Posterior vena cava (tissue), 2 donors: ENCODE measurements at places on chromosomes 6 and 20.

GRCh38 chr6:36559011-36559793, 11.9 kb upstream of the STK38 start:
- no peak for DNase-seq

GRCh38 chr6:157325069-157325805, 1.9 kb upstream of the TMEM242 start:
- DNase-seq: no peak

- DNase-seq: peak; percentile 66
These were observed 155.4 kb downstream of the ERMARD start for GRCh38 chr6:169906688-169907418.

GRCh38 chr6:135358985-135359384, 138.6 kb downstream of the AHI1 start:
- DNase-seq: no peak

DNA sequence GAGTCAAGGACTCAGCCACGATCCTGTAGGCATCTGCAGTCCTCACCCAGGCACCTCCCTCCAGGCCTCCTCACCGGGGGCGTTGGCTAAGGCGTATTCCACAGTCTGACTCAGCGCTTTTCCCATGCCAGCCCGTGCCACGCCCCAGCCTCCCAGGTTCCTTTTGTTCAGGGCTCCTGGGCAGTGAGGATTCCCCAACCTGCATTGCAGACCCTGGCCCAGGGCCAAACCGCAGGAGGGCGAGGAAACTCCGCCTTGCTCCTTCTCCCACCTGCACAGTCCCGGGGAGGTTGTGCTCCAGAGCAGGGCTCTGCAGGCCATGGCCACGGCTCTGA, 202.8 kb upstream of the CST7 start:
- DNase-seq: no peak

DNA sequence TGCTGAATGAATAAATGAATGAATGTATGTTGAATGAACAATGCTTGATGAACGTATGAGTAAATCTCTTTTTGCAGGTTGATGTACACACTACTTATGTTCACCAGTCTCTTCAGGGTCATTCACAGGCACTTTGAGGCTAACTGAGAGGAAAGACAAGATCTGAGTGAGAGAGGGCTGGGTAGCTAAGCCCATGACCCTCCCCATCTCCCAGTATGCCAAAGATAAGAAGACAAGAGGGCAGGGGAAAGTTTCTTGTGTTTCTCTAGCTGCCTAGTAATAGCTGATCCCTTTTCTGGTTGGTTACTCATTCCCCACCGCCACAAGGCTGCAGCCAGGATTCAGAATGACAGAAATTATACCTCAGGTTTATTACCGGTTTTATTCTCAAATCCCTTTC, 90.7 kb downstream of the CEP57L1 start:
- DNase-seq: no peak

DNA sequence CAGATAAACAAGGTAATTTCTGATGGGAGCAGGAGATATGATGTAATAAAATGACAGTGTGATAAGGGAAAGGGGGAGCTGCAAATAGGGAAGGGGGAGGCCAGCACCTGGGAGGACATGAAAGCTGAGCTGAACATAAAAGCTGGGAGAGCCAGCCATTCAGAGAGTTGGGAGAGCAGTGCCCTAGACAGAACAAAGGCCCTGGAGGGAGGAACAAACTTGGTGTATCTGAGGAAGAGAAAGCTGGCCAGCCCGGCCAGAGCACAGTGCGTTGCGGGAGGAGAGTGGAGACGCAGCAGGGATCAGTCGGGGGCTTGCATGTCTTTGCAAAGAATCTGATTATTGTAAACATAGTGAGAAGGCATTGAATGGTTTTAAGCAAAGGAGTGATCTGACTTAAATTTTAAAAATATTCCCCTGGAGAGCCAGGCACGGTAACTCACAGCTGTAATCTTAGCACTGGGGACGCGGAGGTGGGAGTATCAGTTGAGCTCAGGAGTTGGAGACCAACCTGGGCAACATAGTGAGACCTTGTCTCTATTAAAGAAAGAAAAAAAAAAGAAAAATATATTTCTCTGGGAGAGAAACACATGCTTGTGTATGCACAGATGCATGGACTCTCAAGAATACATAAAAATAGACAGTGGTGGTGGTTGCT, 318.2 kb downstream of the ZFAND3 start:
- DNase-seq: no peak

GRCh38 chr6:152399399-152399798, 237.8 kb downstream of the SYNE1 start:
- DNase-seq: peak; percentile 86

DNA sequence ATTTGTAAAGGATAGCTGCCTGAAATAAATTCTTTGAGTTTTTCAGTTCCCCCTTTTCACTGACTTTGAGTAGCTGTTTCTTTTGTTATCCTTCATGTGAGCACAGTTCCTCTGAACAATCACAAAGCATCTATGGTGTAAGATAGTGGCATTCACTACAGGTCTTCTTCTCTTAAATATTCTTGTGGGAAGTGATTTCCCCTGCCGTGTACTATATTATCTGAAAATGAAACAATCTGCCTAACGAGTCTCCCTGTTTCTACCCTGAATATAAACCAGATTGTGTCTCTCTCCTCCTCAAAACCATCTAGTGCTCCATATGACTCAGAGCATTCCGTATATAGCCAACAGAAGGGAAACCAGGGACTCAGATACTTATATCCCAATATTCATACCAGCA, 380.1 kb upstream of the SOX4 start:
- DNase-seq: no peak

DNA sequence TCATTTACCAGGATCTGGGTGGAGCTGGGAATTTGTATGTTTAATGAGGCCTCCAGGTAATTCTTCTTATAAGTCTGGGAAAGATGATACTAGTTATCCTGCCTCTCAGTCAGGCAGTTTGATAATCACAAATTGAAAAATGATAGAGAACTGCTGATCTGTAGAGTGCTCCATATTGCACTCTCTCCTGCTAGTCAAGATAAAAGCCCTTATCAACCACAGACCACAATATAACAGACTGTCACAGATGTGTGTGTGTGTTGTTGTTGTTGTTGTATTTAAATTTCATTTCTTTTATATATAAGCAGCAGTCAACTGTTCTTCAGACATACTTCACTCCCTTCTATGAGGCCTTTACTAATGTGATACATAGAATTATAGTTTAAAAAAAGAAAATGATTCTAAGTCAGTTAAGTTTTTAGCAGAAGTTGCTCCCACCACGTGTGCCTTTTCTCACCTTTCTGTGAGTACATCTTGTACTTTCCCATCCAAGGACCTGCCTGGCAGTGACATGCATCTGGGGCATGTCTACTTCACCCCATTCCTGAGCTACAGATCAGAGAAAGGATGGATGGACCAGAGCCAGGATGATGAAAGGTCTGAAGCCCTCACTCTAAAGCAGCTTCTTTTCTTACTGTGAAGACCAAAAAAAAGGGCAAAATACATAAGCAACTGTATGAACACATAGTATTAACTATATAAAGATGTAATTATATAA, 29.8 kb downstream of the TENT5A start:
- DNase-seq: no peak

DNA sequence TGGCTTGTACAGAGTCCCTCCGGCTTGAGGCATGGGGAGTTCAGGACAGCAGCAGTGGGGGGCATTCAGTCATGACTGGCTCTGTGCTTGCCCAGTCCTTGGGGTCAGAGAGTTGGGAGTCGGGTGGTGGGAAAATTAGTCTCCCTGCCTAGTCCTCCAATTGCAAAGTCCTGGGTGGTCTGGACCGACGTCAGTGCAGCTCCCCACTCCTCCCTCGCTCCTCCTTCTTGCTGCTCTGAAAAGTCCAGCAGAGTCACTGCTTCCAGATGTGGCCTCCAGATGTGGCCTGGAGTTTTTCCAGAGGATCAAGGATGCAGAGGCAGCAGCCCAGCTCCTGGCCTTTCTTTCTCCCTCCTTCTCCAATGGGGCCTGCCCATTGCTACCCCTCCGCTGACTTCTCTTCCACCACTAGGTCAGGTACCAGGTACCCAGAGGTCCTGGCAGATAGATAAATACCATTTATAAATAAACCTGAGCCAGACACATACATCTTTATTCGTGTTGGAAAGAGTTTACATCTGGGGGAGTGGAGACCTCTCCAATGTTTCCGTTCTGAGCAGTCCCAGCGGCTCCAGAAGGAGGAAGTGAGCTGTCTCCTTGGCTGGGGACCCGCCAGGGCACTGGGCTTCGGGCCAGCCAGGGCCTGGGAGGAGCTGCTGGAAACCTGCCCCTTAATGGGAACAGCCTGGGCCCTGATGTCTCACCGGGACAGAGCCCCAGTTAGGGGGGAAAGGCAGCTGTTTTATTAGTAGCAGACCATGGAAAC, 49.0 kb upstream of the RNF24 start:
- DNase-seq: peak; percentile 96

- no peak for DNase-seq
These were observed 168.4 kb downstream of the WDR27 start for GRCh38 chr6:169533301-169534038.

- DNase-seq: no peak
These were observed 142.2 kb upstream of the ARID1B start for GRCh38 chr6:156634951-156635371.

DNA sequence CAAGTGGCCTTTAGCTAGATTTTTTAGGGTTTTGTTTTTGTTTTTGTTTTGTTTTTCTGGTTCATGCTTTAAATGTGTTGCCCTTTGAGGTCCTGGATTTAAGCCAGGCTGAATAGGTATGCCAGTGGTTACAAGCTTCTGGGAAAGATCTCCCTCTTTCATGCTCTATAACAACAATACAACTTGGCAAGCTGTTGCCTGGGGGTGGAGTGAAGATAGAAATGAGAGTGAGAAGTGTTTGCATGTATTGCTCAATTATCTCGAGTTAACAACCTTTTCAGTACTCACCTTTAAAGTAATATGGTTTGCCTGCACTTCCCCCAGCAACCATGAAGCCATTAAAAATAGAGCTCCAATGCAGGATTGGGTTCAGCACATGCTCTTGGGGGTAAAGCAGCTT, 19.2 kb upstream of the HAO1 start:
- no peak for DNase-seq

- no peak for DNase-seq
These were observed 28.7 kb downstream of the CFAP206 start for GRCh38 chr6:87436435-87436834.

- no peak for DNase-seq
These were observed 99.8 kb downstream of the FILIP1 start for GRCh38 chr6:75393806-75394205.

DNA sequence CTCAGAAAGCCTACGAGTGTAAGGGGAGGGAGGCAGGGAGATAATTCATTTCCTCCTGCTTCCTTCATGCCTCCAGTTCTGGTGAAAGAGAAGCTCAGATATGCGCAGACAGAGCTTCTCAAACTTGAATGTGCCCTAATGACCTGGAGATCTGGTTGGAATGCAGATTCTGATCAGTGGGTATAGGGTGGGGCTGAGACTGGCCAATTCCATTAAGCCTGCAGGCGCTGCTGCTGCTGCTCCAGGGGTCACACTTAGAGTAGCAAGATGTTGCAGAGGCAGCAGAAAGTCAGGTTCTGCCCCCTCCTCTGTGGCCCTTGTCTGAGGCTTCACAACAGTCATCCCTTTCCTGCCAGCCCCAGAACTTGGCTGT, 161.0 kb downstream of the DHX35 start:
- DNase-seq: no peak

- no peak for DNase-seq
These were observed 61.7 kb upstream of the SGK1 start for GRCh38 chr6:134379599-134379998.

DNA sequence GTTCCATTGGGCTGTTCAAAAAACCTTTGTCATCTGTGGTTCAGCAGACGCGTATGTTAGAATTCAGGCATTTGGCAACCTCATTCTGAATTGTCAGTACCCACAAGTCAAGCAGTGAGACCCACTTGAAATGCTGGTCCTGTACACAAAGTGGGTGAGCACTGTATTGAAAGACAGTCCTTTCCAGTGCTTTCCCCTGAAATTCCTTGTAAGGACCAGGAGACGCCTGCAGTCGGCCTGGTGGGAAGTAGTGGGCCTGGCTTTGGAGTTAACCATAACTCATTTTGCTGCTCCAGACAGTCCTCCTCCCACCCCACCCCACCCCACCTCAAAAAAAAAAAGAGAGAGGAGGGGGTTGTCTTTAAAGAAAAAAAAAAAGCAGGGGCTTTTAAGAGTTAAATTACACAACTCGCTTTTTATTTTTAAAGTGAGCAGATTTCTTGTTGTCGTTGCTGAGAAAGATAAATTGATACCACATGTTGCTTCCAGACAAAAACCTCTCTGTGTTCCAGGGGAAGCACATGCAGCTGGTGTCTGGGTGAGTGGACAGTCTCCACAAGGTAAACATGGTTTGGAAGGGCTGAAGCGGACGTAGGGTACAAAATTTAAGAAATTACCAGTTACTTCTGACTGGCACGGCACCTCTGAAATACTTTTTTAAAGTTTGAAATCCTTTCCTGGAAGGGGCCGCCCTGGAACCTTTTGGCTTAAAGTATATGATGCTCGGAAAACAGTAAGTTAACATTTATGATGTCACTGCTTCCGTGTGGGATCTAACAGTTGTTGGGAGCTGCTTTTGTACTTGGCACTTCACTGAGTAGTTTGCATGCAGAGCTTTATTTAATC, 95.3 kb downstream of the FOXO3 start:
- no peak for DNase-seq

GRCh38 chr6:117270055-117270842, 4.9 kb downstream of the VGLL2 start:
- no peak for DNase-seq

- no peak for DNase-seq
These were observed 103.6 kb upstream of the BMP2 start for GRCh38 chr20:6663751-6664388.

DNA sequence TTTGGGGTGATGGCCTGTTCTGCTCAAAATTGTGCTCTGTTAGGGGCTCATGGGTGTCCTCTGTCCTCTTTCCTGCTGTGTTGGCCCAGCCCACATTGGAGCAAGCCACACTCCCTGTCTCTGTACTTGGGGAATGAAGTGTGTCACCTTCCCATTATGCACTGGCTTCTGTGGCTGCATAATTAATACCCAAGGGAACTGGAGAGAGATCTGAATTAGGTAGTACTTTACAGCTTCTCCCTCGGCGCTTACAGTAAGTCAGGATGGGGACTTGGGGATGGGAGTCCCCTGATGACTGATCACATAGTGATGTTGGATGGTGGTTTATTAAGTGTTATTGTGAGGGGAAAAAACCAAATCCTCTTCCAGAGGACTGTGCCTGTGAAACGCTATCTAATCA, 116.6 kb downstream of the FOXO3 start:
- DNase-seq: no peak

DNA sequence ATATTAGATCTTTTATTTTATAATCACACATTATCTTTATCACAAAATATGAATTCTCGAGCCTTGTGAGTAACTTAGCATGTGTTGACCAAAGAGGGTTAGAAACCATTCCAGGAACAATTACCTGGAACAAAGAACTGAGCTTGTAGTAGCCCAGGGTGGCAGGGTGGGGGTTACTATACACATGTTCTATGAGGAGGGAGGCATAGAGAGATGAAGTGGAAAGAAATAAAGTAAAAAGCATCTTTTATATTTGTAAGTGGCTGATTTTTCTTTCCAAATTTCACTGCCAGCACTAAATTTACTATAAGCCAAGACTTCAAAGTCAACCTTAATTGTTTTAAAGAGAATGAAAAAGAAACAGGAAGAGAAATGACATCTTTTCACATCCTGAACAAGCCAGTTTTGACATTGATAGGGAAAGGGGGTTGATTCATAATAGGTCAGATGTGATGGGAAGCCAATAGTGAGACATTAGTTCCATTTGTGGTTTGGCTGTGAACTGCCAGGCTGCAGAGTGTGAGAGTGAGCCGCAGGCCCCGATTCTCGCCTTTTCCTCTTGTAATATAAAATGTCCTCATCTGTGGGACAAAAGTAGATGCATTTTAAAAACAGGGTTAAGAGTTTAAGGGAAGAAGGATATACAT, 52.7 kb upstream of the MYB start:
- no peak for DNase-seq

- no peak for DNase-seq
These were observed 203.5 kb downstream of the EPM2A start for GRCh38 chr6:145531822-145532221.
